ENCODE measurements at places on chromosomes 4 and X. TPM values are rescaled to one million over a fixed set of nuclear protein-coding genes. Genes with fewer than 3 reads are reported as not detected.

GRCh38 chr4:132683957-132684356, 465.1 kb upstream of the PCDH10 start:
- no peak for DNase-seq

DNA sequence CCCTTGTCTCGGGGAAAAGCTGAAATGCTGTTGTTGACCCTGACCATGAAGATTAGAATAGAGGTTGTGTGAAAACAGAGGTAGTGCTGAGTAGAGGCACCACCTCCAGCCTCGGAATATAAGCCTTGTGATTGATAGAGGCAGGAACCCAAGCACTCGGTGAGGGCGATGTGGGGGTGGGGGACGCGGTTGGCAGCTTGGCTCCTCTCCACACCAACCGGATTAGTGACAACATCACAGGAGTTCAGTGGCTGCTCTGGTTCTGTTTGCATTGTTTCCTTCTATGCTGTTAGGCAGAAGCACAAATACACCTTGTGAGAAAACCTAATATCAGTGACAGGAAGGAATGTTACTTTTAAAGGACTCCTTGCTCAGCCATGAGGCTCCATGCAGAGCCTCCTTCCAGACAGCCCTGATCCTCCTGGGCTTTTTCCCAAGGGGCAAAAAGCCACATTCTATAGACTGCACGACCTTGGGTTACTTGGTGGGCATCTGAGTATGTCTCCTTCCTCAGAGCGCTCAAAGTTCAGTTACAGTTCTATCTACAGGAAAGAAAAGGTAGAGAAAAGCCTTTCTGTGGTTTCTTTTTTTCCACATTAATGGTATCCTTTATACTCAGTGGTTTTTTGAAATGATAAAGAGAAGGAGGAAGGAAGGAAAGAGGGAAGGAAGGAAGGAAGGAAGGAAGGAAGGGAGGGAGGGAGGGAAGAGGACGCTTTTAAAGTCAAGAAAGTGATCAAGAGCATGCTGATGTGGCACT, 150.4 kb upstream of the NOCT start:
- DNase-seq, result no peak

SNX25 gene
- 38.0 TPM for total RNA-seq

CENPI gene
- total RNA-seq, result 2.4 TPM

TCEAL8 gene
- total RNA-seq, result 59.4 TPM

- no peak for DNase-seq
Observed at GRCh38 chr4:26860922-26861433, 337 bp downstream of the STIM2 start.

CFI gene
- 2.2 TPM for total RNA-seq

DNA sequence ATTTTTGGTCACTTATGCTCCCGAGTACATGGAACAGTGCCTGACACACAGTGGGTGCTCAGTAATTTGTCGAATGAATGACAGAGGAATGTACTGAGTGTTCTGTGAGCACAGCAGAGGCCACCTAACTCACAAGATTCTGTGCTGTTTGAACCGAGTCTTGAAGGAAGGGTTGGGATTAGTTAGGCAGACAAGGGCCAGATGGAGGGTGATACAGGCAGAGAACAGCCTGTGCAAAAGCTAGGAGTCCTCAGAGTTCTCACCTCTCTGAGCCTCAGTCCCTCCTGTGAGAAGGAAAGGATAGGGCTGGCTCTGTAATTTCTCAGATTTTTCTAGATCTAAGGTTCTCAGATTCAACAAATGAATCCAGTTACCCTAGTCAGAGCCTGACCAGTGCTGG, 108.8 kb downstream of the NHSL2 start:
- no peak for DNase-seq

MUC7 gene
- total RNA-seq, result not detected

DNA sequence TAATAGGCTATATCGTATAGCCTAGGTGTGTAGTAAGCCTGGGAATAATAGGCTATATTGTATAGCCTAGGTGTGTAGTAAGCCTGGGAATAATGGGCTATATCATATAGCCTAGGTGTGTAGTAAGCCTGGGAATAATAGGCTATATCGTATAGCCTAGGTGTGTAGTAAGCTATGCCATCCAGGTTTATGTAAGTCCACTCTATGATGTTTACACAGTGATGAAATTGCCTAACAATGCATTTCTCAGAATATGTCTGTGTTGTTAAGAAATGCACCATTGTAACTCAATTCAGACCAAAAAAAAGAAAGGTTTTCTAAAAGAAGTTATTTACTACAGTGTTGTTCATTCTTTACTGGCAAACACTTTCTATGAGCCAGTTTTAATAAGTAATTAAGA, 1387.2 kb downstream of the STIM2 start:
- DNase-seq, result no peak

DNA sequence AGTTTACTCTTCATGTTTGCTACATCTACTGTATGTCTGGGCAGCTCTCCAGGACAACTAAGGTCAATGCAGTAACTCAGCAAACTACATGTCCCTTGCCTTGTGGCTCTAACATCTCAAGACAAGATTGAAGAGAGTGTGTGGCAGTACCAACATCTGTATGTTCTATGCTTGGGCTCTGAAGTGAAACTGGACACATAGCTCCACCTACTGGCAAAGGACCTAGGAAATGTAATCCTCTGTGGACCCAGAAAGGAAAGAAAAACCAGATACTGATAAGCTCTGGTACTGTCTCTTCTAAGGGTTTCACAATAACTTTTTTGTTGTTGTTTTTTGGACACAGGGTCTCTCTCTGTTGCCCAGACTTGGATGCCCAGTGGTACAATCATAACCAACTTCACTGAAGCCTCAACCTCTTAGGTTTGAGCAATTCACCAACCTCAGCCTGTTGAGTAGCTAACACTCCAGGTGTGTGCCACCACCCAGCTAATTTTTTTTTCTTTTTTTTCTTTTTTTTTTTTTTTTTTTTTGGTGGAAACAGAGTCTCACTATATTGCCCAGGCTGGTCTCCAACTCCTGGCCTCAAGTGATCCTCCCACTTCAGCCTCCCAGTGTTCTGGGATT, 64.1 kb downstream of the QDPR start:
- no peak for DNase-seq

TCEAL2 gene
- 10.3 TPM for total RNA-seq

ADAMTS3 gene
- 2.3 TPM for total RNA-seq

AFM gene
- not detected for total RNA-seq

ERVMER34-1 gene
- not detected for total RNA-seq

- no peak for DNase-seq
Observed at GRCh38 chrX:72207366-72207765, 25.8 kb downstream of the PIN4 start.

GRCh38 chrX:8235026-8235425, 64.0 kb upstream of the VCX2 start:
- no peak for DNase-seq

GRCh38 chr4:39855909-39856512, 121.7 kb downstream of the PDS5A start:
- DNase-seq, result no peak

- no peak for DNase-seq
Observed at GRCh38 chr4:21011106-21011505, 310.8 kb downstream of the PACRGL start.

Measured in thoracic aorta (tissue), 2 donors.